Suppressor macrophage (primary cell): ENCODE measurements at places on chromosomes 1 and 21.
A peak's percentile ranks its signal among the peaks of the same experiment; 100 is the strongest.

GRCh38 chr1:65398083-65398482 is 22.4 kb upstream of the LEPR start:
- no peak for DNase-seq

DNA sequence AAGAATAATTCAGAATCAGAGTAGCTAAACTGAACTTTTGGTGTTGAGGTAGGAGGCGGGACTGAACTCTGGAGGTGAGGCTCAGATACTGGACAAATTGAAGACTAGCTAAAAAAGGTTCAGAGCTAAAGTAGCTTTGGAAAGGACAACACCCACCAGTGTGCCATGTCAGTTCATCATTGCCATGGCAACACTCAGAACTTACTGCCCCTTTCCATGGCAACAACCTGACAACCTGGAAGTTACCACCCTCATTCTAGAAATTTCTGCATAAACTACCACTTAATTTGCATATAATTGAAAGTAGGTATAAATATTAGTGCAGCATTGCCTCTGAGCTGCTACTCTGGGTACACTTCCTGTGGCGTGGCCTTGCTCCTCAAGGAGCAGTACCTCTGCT is 30.3 kb upstream of the POGK start:
- no peak for DNase-seq

DNA sequence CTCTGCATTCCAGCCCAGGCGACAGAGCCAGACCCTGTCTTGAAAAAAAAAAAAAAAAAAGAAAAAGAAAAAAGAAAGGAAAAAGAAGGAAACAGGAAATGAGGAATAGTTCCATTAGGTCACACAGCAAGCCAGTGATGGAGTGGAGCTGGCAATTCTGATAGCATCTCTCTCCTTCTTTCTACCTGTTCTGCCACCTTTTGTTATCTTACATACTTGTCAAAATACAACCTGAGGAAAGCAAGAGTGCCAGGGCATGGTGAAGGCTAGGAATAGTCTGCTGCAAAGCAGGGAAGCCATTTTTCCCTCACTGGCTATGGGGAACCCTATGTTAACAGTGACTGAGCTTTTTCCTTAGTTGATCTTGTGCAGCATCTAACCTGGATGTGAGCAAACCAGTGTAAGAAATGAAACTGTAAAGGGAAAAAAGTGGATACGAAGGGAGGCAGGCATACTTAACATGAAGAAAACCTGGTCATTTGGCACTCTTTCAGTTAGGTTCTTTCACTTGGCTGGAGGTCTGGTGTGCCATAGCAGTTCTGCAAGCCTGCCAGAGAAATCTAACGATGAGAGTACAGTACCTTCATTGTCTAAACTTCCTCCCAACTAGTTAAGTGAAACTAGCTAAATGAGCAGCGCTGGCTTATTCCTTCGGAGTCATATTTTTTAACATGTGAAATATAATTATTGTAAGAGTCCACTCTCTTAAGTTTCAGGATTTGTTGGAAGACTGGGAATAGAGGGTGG is 17.9 kb upstream of the THEM5 start:
- DNase-seq: no peak

DNA sequence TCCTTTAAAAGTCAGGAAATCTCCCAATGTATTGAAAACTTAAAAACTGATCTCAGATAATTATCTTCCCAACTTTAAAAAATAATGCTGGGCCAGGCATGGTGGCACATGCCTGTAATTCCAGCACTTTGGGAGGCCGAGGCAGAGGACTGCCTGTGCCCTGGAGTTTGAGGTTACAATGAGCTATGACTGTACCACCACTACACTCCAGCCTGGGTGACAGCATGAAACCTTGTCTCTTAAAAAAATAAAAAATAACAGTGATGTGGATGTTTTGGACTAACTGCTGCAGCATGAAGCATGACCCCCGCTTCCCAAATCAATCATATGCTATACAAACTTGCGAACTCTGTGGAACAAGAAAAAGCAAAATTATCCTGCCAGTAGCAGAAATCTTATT is 186.3 kb downstream of the RERE start:
- no peak for DNase-seq

DNA sequence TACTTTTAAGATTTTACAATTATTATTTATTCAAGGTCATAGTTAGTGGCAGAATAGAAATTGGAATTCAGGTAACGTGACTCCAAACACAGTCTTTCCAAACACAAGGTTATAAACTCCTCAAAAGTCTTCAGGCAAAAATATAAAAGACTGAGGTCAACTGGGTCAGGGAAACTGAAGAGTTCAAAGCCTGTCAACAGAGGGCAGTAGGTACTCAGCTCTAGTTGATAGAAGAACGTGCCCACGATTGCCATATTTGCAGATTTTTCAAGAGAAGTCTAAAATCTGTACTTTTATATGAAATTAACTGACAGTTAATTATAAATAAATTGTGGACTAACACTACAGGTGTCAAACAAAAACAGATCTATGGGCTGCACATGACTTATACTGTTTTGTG is 135.0 kb downstream of the LHX4 start:
- peak; percentile 24 for DNase-seq

DNA sequence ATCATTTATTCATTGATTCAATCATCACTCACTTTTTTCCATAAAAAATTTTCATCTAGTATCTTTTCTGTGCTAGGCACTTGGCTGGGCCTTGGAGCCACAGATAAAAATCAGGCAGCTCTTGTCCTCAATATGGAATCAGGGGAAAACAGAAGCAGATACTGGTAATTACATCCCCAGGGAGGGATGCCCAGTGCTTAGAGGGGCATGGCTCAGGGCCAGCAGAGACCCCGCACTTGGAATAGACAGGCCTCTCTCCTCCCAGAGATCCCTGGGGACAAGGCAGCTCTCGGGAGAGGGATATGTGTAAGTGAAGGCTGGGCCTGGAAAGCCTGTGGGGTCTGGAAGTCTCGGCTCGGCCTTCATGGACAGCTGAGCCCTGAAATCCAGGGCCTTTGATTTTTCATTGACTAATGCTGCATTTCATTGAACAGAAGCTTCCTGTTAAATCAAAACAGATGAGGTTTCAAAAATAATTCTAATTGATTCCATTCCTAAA is 180.4 kb downstream of the FOXD2 start:
- no peak for DNase-seq

- DNase-seq: no peak
Measured at GRCh38 chr21:44959376-44960091, 19.7 kb downstream of the SLX9 start.

- DNase-seq: no peak
Measured at GRCh38 chr21:46399129-46399528, 59.6 kb upstream of the DIP2A start.

DNA sequence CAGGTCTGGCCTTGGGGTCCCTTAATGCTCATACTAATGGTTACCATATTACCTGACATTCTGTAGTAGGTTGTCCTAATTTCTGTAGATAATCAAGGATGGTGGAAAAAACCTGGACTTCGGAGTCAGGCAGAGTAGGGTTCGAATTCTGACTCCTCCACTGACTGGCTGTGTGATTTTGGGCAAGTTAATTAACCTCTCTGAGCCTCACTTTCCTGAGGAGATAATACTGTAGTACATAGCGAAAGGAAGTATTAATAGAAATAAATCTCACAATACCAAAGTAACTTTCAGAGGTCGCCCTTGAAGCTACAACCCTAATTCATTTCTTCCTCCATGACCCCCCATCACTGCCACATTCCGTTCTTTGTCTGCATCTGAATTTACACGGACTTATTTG is 72.9 kb downstream of the KCNN3 start:
- no peak for DNase-seq

DNA sequence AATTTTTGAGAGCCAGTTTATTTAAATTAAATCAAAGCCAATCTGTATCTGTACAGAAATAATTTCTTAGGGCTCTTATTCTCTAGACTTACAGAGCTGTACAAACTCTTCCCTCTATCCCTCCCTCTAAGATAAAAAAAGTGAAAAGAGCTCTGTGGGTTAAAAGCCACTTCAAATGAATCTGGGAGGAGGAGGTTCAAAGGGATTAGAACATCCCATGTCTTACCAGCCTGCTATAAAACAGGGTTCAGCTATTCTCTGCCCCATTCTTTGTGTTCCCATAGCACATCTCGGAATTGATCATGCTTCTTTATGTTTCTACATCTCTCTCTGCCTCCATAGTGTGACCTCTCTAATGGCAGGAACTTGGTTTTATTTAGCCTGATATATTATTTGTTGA is 19.4 kb downstream of the KIAA0319L start:
- no peak for DNase-seq

GRCh38 chr21:33109574-33110339 is 39.8 kb downstream of the OLIG1 start:
- peak; percentile 87 for DNase-seq

DNA sequence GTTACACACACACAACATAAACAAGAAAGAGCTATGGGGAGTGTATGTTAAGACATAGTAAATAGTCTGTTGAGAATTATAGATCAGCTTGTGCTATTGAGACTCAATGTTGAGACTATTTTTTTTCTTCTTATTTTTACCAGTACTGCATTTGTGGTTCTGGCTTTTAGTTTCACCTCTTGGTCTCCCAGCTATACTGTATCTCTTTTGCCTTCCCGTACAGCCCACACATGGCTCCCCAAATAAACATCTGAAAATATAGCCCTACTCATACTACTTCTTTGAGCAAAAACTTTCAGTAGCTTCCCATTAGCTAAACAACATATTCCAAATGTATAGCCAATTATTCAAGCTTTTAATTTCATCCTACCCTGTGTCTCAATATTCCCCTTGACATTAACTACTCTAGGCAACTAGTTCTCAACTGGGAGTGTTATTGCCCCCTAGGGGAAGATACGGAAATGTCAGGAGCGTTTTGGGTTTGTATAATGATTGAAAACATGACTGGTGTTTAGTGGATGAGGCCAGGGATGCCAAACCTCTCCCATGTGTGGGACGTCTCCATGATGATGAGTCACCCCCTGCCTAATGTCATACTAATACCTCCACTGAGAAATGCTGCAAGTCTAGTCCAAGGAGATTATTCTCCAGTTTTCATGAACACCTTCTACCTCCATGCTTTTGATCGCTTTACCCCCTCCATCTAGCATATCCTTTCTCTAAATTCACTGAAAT is 6.8 kb downstream of the RPE65 start:
- peak; percentile 77 for DNase-seq

- DNase-seq: no peak
Measured at GRCh38 chr1:49226758-49227157, 450.1 kb upstream of the BEND5 start.

DNA sequence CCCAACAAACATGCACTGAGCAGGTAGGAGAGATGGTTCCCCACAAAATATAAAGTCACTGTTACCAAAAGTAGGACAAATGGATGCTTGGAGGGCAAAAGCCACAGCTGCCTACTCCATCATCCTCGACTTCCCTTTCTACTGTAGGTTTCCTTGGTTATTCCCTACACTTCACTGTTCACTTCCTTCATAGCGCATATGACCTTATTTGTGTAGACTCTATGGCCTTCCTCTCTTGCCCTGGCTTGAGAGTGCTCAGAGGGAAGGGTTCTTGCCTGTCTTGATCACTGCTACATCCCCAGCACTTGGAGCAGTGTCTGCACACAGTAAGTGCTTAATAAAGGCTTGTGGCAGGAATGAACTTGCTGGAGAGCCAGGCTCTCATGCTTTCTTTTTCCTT is 14.6 kb upstream of the TRNP1 start:
- DNase-seq: peak; percentile 82

- peak; percentile 86 for DNase-seq
Measured at GRCh38 chr1:234214129-234214910, 158.9 kb upstream of the COA6 start.

DNA sequence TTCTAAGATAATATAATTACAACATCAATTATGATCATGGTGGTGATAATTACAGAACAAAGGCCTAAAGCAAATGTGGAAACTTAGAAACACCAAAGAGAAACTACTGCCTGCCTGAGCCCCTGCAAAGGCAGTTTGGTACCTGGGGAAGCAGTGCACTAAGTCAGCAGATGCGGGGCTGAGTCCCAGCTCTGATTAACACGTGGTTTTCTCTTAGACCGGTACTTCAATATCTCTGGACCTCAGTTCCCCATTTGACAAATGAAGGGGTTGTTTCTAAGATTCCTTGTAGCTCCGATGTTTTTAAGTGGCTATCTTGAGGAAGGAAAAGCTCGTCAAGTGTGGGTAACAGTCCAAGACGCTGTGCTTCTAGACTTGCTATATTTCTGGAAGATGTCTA is 16.7 kb upstream of the PLEKHA6 start:
- peak; percentile 27 for DNase-seq

DNA sequence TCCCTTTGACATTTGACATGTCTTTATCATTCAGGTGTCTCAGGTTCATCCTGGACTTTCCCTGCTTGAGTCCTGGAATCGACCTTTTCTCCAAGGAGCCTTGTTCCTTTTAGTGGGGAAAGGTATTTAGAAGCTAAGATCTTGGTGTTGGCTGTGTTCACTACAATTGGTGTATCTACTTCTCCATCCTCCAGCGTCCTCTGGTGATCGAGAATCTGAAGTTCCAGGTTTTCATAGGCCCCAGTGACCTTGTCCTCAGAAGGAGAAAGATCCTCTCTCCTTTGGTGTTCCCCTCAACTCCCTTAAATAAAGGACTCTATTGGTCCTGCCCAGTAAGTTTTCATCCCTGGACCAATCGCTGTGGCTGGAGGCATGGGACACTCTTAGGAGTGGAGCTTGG is 22.1 kb downstream of the MROH7 start:
- no peak for DNase-seq

- peak; percentile 77 for DNase-seq
Measured at GRCh38 chr1:116151739-116152576, 40.8 kb downstream of the MAB21L3 start.

- DNase-seq: peak; percentile 54
Measured at GRCh38 chr1:93758842-93759515, 77.3 kb upstream of the BCAR3 start.

GRCh38 chr1:180975551-180975950 is 47.1 kb downstream of the STX6 start:
- DNase-seq: peak; percentile 22

DNA sequence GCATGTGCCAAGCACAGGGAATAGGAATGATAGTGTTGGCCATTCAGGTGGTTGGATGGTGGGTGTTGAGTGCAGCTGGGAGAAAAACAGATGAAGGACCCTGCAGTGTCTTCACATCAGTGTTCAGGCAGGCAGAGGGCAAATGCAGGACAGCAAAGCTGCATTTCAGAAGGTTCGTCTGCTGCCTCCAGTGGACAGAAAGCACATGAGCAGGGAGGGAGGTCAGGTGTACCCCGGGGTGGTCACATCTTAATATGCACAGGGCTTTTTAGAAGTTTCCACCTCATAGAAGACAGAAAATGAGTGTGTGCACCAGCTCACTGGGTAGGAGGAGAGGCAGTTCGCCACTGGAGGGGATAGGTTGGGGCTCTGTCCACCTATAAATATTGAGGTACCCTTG is 184.9 kb downstream of the SLC35F3 start:
- DNase-seq: no peak

DNA sequence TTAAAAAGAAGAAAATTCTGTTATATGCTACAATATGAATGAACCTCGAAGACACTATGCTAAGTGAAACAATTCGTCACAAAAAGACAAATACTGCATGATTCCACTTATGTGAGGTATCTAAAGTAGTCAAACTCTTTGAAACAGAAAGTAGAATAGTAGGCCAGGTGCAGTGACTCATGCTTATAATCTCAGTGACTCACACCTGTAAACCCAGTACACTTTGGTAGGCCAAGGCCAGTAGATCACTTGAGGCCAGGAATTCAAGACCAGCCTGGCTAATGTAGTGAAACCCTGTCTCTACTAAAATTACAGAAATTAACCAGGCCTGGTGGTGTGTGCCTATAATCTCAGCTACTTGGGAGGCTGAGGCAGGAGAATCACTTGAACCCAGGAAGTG is 25.7 kb downstream of the EPHA10 start:
- DNase-seq: no peak

GRCh38 chr1:11037740-11038182 is 9.3 kb downstream of the MASP2 start:
- DNase-seq: peak; percentile 91

GRCh38 chr1:62953633-62954032 is 169.7 kb downstream of the ATG4C start:
- DNase-seq: no peak
